ENCODE measurements at places on chromosomes 5 and 9.

- DNase-seq, result no peak
These were observed 23.8 kb upstream of the ALDH1B1 start for GRCh38 chr9:38368731-38369130.

- peak; percentile 6 for DNase-seq
These were observed 77.7 kb downstream of the DNAH5 start for GRCh38 chr5:13866792-13867191.

- no peak for DNase-seq
These were observed 76.2 kb upstream of the MIER3 start for GRCh38 chr5:57028161-57028560.

DNA sequence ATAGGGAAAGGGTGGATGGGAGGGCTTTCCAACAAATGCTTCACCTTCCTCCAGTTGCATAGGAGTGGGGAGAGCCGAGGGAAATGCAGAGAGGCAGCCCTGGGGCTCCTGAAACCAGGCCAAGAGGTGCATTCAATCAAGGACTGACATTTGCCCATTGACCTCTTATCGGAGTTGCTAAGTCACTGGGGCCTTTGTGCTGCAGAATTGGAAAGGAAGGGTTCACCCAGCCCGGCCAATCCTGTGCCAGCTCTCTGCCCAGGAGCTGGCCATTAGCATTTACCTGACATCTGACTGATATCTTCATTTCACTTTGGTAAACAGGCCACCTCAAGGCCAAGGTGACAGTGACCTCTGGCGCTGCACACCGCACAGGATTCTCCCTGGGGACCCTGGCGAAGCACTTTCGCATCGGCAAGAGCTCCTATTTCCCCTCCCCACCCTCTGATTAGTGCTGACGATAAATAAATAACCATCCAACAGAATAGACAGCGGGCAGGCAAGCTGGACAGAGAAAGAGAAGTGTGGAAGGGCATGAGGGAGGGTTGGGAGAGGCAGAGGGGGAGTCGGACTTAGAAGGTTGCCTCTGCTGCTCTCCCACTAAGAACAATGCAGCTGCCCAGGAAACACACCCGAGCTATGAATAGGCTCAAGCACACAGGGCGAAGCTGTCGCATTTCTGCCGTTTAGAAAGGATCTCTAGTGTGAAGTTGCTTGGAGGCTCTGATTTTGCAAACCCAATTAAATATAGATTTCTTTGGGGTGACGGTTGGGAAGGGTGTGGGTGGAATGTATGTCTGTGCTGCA is 57.0 kb upstream of the BOD1 start:
- no peak for DNase-seq

DNA sequence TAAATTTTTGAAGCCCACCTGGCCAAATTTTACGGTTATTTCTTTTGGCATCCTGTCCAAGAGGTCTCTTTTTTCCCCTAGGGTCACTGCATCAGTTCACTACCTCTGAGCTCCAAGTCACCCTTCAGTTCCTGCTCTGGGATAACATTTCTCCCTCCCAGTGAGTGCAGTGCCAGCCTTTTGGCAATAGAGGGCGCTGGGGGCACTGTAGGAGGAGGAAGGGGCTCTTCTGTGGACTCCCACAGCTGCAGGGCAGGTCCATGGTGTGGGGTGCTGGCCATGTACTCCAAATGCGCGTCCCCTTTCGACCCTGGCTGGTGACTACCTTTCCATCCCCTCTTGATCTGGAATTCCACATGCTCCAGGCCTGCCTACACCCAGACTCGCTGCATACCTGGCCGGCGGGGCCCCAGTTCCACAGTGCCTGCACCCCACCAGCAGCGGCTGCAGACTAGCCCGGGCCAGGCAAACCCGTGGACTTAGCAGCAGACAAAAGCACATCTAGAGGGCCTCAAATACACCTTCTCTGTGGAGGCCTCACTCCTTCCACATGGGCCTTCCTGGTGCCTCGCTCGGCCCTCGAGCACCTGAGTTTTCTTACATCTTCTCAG is 20.3 kb upstream of the NINJ1 start:
- no peak for DNase-seq

DNA sequence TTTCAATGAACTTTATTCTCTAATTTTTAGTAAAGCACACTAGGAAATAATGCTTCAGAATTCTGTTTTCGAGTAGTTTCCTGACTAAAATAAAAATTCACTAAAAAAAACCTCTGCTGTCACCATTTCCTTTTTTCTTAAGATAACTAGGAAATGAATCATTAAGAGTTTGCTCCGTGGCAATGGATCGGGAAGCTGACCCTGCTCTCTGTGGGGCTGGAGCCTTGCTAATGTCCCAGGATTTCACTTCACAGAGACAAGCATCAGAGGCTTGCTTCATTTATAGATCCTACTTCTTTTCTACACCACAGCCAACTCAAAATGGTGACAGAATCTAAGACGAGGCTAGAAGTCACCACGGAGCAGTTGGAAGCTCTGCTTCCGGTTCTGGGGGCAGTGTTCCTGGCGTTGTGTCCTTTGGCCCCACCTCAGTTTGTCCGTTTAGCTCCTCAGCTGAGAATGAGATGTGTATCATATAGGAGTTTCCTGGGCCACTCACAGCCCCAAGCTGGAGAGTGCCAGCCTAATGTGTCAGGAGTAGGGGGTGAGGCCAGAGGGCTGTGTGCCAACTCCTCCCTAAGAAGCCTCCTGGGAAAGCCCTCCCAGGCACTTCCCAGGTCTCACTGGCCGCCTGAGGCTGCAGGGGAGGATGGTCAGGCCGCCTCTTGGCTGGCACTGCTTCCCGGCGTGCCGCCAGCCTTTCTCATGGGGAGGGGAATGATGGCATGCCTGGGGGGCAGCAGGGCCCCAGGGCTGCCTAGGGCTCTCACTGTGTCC is 19.6 kb downstream of the TENT4A start:
- peak; percentile 6 for DNase-seq

DNA sequence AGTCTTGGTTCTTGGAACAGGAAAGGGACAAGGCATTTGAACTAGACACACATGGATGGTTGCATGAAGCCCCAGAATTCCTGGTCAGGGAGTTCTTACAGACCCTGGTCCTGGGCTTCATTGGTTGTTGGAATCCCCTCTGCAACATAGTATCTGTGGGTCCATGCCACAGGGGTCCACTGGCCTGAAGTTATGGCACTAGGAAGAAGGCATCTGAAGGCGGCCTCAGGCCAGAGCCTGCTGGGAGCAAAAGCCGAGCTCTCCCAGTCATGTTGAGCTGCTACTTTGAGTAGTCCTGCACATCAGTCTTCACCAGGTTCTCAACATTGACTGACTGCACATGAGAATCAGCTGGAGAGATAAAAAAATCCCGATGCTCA is 71.1 kb upstream of the PITX1 start:
- DNase-seq, result no peak

DNA sequence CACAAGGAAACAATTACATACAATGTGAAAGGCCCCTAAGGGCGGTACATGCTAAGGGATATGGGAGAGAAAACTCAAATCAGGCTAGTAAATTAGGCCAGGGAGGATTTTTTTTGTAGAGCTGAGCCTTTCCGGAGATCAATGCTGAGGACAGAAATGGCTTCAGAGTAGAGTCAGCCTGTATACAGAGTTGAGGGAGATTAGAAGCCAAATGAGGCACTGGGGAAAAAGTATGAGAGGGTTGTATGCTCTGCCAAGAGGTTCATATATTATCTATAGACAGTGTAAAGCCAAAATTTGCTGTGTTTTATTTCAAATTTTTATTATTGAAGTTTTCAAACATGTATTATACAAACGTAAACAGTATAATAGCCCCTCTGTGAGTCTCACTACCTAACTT is 103.1 kb downstream of the BNC2 start:
- no peak for DNase-seq

GRCh38 chr9:26058111-26058895 is 380.1 kb upstream of the TUSC1 start:
- DNase-seq, result no peak

DNA sequence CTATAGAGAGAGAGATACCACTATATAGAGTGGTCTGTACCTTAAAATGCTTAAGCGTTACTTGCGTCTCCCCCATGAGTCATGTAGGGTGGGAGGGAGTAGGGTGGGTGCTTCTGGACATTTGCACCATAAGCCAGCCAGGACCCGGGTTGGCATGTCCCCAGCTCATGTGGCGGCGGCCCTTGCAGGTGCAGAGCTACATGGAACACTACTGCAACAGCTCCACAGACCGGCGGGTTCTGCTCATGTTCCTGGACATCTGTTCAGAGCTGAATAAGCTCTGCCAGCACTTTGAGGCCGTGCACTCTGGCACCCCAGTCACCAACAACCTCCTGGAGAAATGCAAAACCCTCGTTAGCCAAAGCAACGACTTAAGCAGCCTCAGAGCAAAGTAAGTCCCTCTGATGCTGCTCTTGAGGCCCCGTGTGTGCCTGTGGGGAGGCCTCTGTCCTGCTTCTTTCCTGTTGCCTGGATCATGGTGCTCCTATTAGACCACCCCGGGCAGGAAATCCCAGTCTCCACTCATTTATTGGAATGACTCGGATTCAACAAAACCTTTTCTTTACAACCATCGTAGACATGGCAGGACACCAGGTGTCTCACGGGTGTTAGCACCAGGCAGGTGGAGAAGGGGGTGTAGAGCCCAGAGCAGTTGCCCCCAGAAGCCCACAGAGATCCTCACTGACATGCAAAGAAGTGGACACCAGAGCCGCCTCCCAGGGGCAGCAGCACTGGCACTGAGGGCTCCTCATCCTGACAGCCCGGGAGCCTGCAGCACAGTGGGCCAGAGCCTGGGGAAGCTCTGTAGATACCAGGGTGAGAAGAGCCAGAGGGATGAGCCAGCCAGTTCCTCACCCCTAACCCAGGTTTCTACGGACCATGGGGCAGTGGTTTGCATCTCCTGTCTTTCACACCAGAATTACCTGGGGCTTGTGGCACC is 8.8 kb downstream of the SPACA9 start:
- DNase-seq, result no peak

GRCh38 chr9:134554373-134555093 is 87.1 kb upstream of the COL5A1 start:
- peak; percentile 78 for DNase-seq

- no peak for DNase-seq
These were observed 9.4 kb downstream of the FLT4 start for GRCh38 chr5:180639741-180640610.

GRCh38 chr5:107743373-107744000 is 72.8 kb upstream of the EFNA5 start:
- DNase-seq, result peak; percentile 94

DNA sequence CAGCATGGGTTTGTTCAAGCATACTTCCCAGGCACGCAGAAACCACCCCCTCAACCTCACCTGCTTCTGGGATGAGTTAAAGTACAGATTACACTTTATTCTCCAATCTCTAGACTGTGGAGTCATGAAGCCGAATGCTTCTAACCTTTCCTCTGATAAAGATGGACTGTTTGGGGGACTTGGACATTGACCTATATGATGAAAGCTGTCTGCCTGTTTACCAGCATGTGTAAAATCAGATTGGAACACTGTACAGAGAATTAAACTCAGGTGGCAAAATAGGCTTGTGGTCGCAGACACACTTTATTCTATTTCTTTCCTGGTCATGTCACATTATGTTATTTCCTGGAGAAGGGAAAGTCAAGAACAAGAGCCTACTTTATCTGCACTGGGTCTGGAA is 25.7 kb downstream of the IL9 start:
- no peak for DNase-seq

DNA sequence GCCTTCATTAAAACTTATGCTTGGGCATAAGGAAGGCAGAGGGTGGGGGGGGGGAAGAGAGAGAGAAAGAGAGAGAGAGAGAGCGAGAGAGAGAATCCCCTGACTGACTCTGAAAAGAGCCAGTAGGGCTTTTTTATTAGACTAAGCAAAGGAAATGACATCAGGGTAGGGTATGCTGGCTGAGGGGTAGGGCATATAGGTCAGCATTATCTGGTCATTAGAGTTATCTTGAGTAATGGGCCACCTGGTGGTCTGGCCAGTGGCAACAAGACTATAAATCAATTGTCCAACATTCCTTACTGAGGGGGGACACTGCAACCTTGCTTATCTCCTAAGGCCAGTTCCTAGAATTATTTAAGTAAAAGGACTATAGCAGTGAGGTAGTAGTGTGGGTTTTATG is 67.2 kb downstream of the TSSK1B start:
- no peak for DNase-seq

- no peak for DNase-seq
These were observed 49.6 kb downstream of the ARHGAP26 start for GRCh38 chr5:142819825-142820224.

GRCh38 chr9:119556129-119556875 is 187.1 kb upstream of the BRINP1 start:
- peak; percentile 80 for DNase-seq

DNA sequence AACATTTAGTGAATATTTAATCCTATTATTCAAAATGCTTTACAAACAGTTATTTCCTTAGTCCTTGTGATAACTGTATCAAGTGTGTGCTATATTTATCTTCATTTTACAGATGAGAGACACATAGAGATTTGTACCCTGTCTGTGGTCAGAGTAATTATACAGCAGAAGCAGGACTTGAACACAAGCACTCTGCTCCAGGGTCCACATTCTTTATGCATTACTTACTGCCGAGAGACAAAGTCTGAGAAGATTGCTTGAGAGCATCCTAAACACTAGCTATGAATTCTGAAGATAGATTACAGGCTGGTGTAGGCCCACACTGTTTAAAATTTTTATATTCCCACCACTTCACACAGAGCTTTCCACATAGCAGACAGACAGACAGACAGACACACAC is 926.1 kb upstream of the DMAC1 start:
- no peak for DNase-seq

Measured in umbilical cord (tissue), 2 donors.